Ascending aorta (tissue), 2 donors: ENCODE measurements at places on chromosomes 2 and 18. TPM values are rescaled to one million over a fixed set of nuclear protein-coding genes. Genes with fewer than 3 reads are reported as not detected.

The CDCA7 gene
- not detected for total RNA-seq

The IL1B gene
- total RNA-seq = not detected

The GREB1L gene
- 2.2 TPM for total RNA-seq

The CXCR4 gene
- 15.5 TPM for total RNA-seq

The HRH4 gene
- not detected for total RNA-seq

The AGXT gene
- total RNA-seq = not detected

The CAPN14 gene
- not detected for total RNA-seq

DNA sequence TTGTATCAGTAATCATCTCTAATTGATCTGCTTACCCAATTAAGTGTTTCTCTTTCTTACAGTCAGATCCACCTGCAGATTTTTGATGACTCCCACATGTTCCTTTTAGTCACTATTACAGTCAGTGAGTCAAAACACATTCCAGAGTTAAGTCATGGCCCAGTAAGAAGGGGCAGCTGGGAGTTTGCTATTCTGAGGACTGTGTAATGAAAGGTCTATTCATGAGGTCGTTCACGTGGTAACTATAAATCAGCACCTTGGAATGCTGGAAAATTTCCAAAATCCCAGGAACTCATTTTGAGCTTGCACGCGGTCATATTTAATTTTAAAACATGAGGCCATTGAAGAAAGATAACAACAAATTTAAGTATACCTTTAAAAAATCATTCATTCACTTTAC, 252.5 kb downstream of the XIRP2 start:
- H3K4me1 ChIP-seq = no peaks in the 10 kb centered on the region
- H3K36me3 ChIP-seq = no peaks in the 10 kb centered on the region
- no peak overlapping the region for H3K27ac ChIP-seq
- H3K27me3 ChIP-seq = no peaks in the 10 kb centered on the region

DNA sequence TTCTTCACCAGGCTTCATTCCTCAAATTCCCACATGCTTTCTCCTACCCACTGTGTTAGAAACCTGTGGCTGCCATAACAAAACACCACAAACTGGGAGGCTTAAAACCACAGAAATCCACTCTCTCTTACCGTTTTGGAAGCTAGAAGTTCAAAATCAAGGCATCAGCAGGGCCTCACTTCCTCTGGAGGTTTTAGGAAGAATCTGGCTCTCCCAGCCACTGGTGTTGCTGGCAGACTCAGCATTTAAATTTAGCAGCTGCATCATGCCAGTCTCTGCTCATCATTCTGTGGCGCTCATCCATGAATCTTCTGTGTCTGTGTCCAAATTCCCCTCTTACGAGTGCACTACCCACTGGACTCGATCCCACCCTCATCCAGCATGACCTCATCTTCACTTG, 248.5 kb downstream of the ZNF516 start:
- H3K36me3 ChIP-seq = no peaks in the 10 kb centered on the region
- DNase-seq = no peak
- no peak overlapping the region for H3K27ac ChIP-seq
- no peak overlapping the region for H3K4me3 ChIP-seq
- no peaks in the 10 kb centered on the region for H3K27me3 ChIP-seq

- H3K36me3 ChIP-seq = no peaks in the 10 kb centered on the region
- H3K27me3 ChIP-seq = no peaks in the 10 kb centered on the region
- H3K4me3 ChIP-seq = no peak overlapping the region
- no peak for DNase-seq
Measured at GRCh38 chr2:235500110-235500760, 6.4 kb downstream of the AGAP1 start.

GRCh38 chr2:232275670-232276069, 102.9 kb upstream of the ALPP start:
- no peak for DNase-seq
- no peaks in the 10 kb centered on the region for H3K27me3 ChIP-seq
- no peaks in the 10 kb centered on the region for H3K36me3 ChIP-seq
- H3K27ac ChIP-seq = no peak overlapping the region

- H3K27ac ChIP-seq = no peak overlapping the region
- H3K4me1 ChIP-seq = no peaks in the 10 kb centered on the region
- H3K27me3 ChIP-seq = no peaks in the 10 kb centered on the region
- no peak overlapping the region for H3K4me3 ChIP-seq
- DNase-seq = no peak
Measured at GRCh38 chr2:220847589-220847988, 724.5 kb downstream of the EPHA4 start.

- no peak overlapping the region for H3K27ac ChIP-seq
- no peaks in the 10 kb centered on the region for H3K27me3 ChIP-seq
- H3K36me3 ChIP-seq = no peaks in the 10 kb centered on the region
- H3K4me3 ChIP-seq = no peak overlapping the region
- DNase-seq = no peak
Measured at GRCh38 chr2:27175330-27175729, 26.5 kb downstream of the TCF23 start.

DNA sequence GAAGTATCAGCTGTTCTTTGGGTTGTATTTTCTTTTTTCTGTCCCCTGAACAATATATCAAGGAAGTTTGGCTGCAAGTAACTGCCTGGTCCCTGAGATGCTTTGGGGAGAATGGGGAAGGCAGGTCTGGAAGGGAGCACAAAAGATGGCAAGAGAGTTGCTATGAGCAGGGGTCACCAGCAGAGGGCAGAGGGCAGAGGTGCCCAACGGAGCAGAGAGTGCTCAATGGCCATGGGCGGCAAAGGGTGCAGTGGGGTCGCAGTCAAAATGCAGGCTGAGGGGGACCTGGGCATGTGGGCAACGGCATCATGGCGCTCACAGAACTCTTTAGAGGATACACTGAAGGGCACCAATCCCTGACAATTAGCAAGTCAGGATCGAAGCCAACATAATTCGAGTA, 107.7 kb upstream of the ATP8B1 start:
- H3K36me3 ChIP-seq = no peaks in the 10 kb centered on the region
- no peaks in the 10 kb centered on the region for H3K27me3 ChIP-seq
- no peak overlapping the region for H3K4me3 ChIP-seq

DNA sequence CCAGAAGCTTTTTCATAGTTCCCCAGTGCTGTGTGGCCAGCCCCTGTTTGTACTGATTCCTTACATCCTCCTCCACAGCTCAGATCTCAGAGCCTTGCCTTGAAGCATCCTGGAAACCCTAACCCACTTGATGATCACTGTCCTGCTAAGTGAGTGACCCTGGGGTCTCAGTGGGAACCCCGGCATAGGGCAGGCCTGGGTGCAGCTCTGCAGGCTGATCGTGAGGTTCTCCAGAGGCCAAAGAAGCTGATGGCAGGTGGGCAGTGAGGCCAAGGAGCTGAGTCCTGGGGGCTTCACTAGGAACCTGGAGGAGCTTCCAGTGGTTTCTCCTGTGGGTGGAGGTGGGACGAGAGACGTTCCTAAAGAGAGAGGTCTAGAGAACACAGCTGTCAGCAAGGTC, 47.4 kb upstream of the BIN1 start:
- no peaks in the 10 kb centered on the region for H3K36me3 ChIP-seq
- no peaks in the 10 kb centered on the region for H3K27me3 ChIP-seq
- no peak overlapping the region for H3K27ac ChIP-seq
- H3K4me1 ChIP-seq = no peaks in the 10 kb centered on the region
- H3K4me3 ChIP-seq = no peak overlapping the region
- no peak for DNase-seq

DNA sequence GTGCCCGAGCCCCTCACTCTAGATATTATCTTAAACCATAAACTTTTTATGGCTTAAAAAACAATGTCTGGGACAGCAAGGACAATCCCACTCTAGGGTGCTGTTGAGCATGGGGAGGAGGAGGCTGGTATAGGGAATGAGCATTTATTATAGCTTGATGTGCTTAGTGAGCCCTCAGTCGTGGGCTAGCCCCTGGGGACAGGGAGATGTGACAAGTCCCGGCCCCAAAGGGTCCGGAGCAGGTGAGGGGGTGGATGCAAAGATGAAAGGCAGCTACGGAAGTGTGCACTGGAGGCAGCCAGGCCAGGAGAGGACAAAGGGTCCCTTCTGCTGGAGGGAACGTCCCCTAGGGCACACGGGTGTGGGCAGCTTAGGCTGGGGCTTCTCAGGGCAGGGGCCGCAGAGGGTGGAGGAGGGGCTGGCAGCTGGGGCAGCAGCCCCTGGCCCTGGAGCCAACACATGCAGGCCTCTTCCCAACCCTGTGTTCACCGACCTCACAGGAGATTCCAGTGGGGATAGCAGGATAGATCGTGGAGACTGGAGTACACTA, 106.3 kb upstream of the GPC1 start:
- H3K27me3 ChIP-seq = no peaks in the 10 kb centered on the region
- H3K36me3 ChIP-seq = no peaks in the 10 kb centered on the region
- H3K27ac ChIP-seq = no peak overlapping the region
- DNase-seq = no peak
- no peaks in the 10 kb centered on the region for H3K4me1 ChIP-seq

DNA sequence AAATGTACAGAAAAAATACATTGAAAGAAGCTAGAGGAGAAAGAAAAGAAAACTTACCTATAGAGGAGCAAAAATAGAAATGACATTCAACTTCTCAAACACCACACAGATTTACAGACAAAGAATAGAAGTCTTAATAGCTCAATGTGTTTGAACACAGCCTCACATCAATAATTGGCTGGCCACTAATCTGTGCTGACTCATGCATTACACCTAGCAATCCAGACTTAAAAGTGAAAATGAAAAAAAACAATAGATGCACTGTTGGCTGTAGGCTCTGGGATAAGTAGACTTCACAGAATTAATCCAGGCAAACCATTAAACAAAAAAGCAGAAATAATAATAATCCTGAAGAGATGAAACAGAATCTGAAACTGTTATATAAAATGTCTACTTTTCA, 961.3 kb upstream of the CELF4 start:
- no peak for DNase-seq
- no peaks in the 10 kb centered on the region for H3K36me3 ChIP-seq
- H3K27ac ChIP-seq = no peak overlapping the region
- H3K4me1 ChIP-seq = no peaks in the 10 kb centered on the region
- H3K27me3 ChIP-seq = no peaks in the 10 kb centered on the region

- no peak overlapping the region for H3K27ac ChIP-seq
- H3K4me1 ChIP-seq = no peaks in the 10 kb centered on the region
- no peaks in the 10 kb centered on the region for H3K27me3 ChIP-seq
Measured at GRCh38 chr2:101272045-101272784, 19.5 kb downstream of the CNOT11 start.

GRCh38 chr18:3455907-3456685, 6.1 kb downstream of the TGIF1 start:
- no peak overlapping the region for H3K27ac ChIP-seq
- no peaks in the 10 kb centered on the region for H3K27me3 ChIP-seq
- H3K4me3 ChIP-seq = no peak overlapping the region
- H3K36me3 ChIP-seq = peaks cover 38% of the 10 kb centered on the region
- peaks cover 25% of the 10 kb centered on the region for H3K4me1 ChIP-seq
- no peak for DNase-seq

DNA sequence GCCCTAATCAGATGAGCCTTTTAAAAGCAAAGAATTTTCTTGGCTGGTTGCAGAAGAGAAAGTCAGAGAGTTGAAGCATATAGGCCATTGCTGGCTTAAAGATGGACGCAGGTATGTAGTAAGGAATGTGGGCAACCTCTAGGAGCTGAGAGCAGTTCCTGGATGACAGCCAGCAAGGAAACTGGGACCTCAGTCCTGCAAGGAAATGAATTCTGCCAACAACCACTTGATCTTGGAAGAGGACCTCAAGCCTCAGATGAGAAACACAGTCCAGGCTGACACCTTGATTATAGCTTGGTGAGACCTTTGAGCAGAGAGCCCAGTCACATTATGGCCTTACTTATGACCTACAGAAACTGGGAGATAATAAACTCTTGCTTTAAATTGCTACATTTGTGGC, 15.7 kb downstream of the PHOSPHO2 start:
- H3K27me3 ChIP-seq = no peaks in the 10 kb centered on the region
- no peaks in the 10 kb centered on the region for H3K4me1 ChIP-seq
- no peak for DNase-seq
- no peak overlapping the region for H3K27ac ChIP-seq
- H3K36me3 ChIP-seq = no peaks in the 10 kb centered on the region

DNA sequence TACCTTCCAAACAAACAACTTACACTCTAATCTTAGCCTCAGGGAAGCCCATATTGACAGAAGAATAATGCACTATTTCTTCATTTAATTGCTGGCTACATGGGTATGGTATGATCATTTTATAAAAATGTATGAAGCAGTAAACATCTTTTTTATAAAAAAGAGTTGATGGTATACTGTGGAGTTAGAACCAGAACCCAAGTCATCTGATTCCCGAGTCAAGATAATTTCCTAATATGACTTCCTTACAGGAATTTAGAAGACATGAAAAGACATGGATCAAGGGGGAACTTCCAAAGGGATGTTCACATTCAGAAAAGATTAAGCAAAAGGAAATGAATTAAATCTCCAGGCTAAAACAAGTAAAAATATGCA, 171.8 kb downstream of the NBAS start:
- no peaks in the 10 kb centered on the region for H3K27me3 ChIP-seq
- H3K4me1 ChIP-seq = no peaks in the 10 kb centered on the region
- DNase-seq = no peak
- no peak overlapping the region for H3K27ac ChIP-seq

DNA sequence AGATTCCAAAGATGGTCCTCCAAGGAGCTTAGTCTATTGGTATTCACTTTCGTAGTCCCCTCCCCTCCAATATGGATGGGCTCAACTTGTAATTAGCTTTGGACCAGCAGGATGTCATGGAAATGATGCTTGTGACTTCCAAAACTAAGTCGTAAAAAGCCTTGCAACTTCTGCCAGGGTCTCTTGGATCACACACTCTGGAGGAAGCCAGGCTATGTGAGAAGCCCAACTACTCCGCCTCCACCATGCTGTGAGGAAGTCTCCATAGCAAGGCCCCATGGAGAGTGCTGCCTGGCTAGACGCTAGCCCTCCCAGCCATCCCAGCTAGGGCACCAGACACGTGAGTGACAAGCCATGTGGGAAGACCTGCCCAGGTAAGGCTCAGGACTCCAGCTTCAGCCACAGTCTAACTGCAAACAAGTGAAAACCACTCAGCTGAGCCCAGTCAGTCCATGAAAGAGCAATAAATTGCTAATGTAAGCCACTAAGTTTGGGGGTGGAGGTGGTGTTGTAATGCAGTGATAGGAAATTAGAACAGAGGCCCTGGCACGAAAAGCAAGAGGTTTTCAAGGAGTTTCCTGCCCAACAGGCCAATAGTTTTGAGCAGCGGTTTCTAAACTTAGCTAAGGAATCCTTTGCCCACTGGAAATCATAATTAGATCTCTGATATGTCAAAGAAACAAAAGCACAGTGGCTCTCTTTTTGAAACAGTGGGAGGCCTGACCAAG, 77.5 kb upstream of the GLI2 start:
- no peaks in the 10 kb centered on the region for H3K4me1 ChIP-seq
- DNase-seq = no peak
- H3K27ac ChIP-seq = no peak overlapping the region
